ENCODE measurements at places on chromosomes 16 and 17.

GRCh38 chr17:69286257-69286656 lies 40.7 kb downstream of the ABCA5 start:
- H3K27me3 ChIP-seq: no peaks in the 10 kb centered on the region
- H3K27ac ChIP-seq: no peak overlapping the region
- no peaks in the 10 kb centered on the region for H3K4me1 ChIP-seq
- DNase-seq: no peak
- H3K36me3 ChIP-seq: peaks cover 25% of the 10 kb centered on the region

DNA sequence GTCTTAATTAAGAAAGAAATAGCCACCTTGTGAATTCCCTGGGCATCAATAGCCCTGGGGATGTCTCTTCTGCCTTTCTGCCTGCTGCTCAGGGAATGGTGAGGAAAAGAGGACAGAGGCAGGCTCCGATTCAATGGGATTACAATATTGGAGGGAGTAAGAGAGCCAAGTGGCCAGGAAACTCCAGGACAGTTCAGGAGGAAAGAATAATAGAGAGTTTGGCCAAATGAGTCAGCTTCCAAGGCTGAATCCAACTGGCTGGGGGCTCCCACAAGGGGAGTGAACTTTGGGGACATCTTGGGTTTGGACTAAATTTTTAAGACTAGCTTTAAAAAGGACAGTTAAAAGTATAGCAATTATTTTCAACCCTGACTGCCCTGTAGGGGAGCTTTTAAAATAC lies 235.8 kb upstream of the ASIC2 start:
- no peaks in the 10 kb centered on the region for H3K27me3 ChIP-seq
- H3K27ac ChIP-seq: no peak overlapping the region
- no peaks in the 10 kb centered on the region for H3K4me1 ChIP-seq
- no peaks in the 10 kb centered on the region for H3K36me3 ChIP-seq
- no peak overlapping the region for H3K4me3 ChIP-seq
- no peak for DNase-seq

DNA sequence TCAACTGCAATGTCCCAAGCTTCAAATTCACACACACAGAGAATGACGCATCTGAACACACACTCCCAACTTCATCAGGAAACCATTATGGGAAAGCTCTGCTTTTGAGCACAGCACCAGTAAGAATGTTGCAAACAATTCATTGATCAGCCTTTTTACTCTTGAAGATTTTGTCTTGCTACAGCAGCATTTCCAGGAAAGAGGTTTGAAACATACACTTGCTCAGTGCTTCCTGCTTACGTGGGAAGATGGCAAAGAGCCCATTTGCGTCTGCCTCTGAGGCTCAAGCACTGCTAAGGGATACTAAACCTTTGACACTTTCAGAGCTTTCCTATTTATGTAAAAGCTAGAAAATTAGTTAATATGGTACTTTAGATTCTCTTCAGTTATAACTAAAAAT lies 77.2 kb upstream of the MON1B start:
- H3K4me3 ChIP-seq: no peak overlapping the region
- H3K27ac ChIP-seq: no peak overlapping the region
- no peaks in the 10 kb centered on the region for H3K36me3 ChIP-seq
- no peak for DNase-seq
- no peaks in the 10 kb centered on the region for H3K27me3 ChIP-seq
- H3K4me1 ChIP-seq: no peaks in the 10 kb centered on the region

DNA sequence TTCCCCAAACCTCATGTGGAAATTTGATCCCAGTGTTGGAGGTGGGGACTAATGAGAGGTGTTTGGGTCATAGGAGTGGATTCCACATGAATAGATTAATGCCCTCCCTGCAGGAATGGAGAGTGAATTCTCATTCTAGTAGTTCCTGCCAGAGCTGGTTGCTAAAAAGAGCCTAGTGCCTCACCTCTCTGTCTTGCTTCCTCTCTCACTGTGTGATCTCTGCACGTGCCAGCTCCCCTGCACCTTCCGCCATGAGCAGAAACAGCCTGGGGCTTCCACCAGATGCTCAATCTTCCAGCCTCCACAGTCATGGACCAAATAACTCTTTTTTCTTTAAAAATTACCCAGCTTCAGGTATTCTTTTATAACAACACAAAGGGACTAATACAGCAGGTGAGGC lies 72.9 kb upstream of the CLEC3A start:
- DNase-seq: no peak
- H3K27ac ChIP-seq: no peak overlapping the region
- H3K27me3 ChIP-seq: peaks cover 12% of the 10 kb centered on the region
- H3K4me1 ChIP-seq: no peaks in the 10 kb centered on the region
- H3K36me3 ChIP-seq: no peaks in the 10 kb centered on the region
- H3K4me3 ChIP-seq: no peak overlapping the region

- H3K4me3 ChIP-seq: no peak overlapping the region
- H3K4me1 ChIP-seq: peaks cover 10% of the 10 kb centered on the region
- H3K27me3 ChIP-seq: no peaks in the 10 kb centered on the region
- DNase-seq: no peak
- H3K36me3 ChIP-seq: peaks cover 8% of the 10 kb centered on the region
Observed at GRCh38 chr17:28864991-28865849, 10.4 kb downstream of the ERAL1 start.

- DNase-seq: no peak
- H3K4me3 ChIP-seq: no peak overlapping the region
- peaks cover 16% of the 10 kb centered on the region for H3K27me3 ChIP-seq
- peaks cover 11% of the 10 kb centered on the region for H3K4me1 ChIP-seq
Observed at GRCh38 chr17:47687748-47688147, 6.2 kb upstream of the TBKBP1 start.

DNA sequence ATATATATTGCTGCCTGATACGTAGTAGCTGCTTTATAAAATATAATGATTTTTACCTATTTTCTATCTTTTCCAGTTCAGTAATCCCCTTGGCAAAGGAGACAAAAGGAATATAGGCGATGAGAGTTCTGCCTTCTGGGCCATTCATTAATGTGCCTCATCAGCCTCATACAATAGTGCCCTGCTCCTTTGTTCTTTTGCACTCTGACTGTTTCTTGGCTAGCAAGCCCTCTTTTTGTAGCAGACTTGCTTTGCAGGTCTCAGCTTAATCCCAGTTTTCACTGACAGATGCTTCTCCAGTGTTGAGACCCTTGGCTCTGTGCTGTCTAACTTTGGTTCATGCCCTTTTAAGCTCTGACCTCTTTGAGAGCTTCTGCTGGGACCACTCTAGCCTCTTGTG lies 10.4 kb downstream of the HSD17B2 start:
- no peak overlapping the region for H3K27ac ChIP-seq
- no peaks in the 10 kb centered on the region for H3K4me1 ChIP-seq
- H3K4me3 ChIP-seq: no peak overlapping the region
- DNase-seq: no peak
- no peaks in the 10 kb centered on the region for H3K36me3 ChIP-seq

DNA sequence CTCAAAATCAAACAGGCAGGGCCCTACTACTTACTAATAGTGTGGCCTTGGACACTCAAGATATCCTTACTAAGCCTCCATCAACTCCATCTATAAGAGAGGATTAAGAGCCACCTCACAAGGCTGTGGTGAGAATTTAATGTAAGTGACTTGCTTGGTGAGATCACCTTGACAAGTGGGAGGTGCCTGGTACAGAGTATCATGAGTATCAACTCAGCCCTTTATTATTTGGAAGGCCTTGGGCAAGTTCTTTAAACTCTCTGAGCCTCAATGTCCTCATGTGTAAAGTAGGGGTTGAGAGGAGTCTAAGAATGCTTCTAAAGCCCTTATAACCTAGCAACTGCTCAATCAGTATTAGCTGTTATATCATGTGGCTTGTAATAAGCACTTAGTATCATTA lies 15.0 kb downstream of the THUMPD1 start:
- H3K36me3 ChIP-seq: peaks cover 6% of the 10 kb centered on the region
- H3K4me3 ChIP-seq: no peak overlapping the region
- H3K4me1 ChIP-seq: no peaks in the 10 kb centered on the region
- no peak for DNase-seq
- no peaks in the 10 kb centered on the region for H3K27me3 ChIP-seq

- no peak overlapping the region for H3K4me3 ChIP-seq
- no peaks in the 10 kb centered on the region for H3K4me1 ChIP-seq
- no peak for DNase-seq
- no peak overlapping the region for H3K27ac ChIP-seq
- peaks cover 1% of the 10 kb centered on the region for H3K36me3 ChIP-seq
Observed at GRCh38 chr16:53654946-53655345, 48.7 kb downstream of the RPGRIP1L start.

DNA sequence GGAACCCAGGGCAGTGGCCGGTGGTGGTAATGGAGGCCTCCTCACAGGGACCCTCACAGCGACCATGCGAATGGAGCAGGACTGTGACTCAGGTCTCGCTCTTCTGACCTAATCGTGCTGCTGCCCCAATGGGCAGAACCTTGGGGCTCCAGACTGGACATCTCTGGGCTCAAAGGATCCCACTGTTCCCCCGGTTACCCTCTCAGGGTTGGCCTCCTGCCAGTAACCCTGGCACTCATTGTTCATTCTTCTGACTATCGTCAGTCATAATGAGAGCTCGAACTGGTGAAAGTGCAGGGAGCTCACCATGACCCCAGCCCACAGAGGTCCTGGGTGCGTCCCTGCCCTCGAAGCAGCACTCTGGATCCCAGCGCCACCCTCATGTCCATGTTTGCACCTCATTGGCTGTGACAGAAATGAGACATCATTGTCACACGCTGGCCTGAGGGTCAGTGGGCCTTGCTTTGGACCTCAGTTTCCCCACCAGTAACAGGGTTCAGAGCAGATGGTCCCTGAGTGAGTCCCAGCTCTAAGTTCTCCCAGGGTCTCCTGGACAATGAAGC lies 4.0 kb upstream of the NPRL3 start:
- peaks cover 41% of the 10 kb centered on the region for H3K27me3 ChIP-seq
- no peaks in the 10 kb centered on the region for H3K36me3 ChIP-seq
- no peak for DNase-seq
- H3K4me1 ChIP-seq: peaks cover 7% of the 10 kb centered on the region

DNA sequence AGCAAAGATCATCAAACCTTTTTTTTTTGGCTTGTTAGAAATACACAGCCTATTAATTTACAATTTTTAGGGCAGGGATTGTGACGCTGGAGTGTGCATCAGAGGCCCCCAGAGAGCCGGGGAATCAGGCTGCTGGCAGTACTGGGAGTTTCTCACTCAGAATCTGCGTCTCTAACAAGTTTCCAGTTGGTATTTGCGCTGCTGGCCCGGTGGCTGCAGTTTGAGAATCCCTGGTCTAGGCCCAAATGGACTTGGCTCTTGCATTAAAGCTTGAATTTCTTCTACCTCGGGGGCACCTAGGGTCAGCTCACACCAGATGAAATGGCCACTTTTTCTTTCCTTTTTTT lies 150.9 kb upstream of the CIBAR2 start:
- no peaks in the 10 kb centered on the region for H3K4me1 ChIP-seq
- H3K36me3 ChIP-seq: no peaks in the 10 kb centered on the region
- H3K27ac ChIP-seq: no peak overlapping the region
- peaks cover 55% of the 10 kb centered on the region for H3K27me3 ChIP-seq
- no peak for DNase-seq
- no peak overlapping the region for H3K4me3 ChIP-seq

- H3K4me1 ChIP-seq: peaks cover 38% of the 10 kb centered on the region
- H3K27me3 ChIP-seq: no peaks in the 10 kb centered on the region
- H3K36me3 ChIP-seq: peaks cover 47% of the 10 kb centered on the region
- H3K27ac ChIP-seq: peak overlapping the region; percentile 94
Observed at GRCh38 chr16:48317614-48318315, 67.4 kb downstream of the SIAH1 start.

DNA sequence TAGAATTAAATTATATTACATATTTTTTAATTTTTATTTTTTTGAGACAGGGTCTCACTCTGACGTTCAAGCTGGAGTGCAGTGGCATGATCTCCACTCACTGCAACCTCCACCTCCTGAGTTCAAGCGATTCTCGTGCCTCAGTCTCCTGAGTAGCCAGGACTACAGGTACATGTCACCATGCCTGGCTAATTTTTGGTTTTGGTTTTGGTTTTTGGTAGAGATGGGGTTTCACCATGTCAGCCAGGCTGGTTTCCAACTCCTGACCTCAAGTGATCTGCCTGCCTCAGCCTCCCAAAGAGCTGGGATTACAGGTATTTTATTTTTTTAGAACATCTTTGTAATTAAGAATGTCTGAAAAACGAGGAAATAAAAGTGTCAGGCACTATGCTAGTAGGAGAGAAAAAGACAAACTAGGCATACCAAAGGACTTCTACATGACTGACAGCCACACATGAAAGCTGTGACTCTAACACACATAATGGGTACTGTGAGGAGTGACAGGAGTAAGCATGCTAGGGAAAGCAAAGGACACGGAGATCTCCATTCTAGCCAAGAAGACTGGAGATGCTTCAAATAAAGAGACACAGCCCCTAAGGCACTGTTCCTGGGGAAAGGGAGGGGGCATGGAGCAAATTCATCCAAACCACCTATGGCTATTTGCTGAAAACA lies 7.3 kb downstream of the GNA13 start:
- no peak overlapping the region for H3K4me3 ChIP-seq
- H3K27me3 ChIP-seq: no peaks in the 10 kb centered on the region
- peaks cover 74% of the 10 kb centered on the region for H3K4me1 ChIP-seq
- DNase-seq: no peak

GRCh38 chr16:8798174-8798527 lies 512 bp downstream of the PMM2 start:
- peak overlapping the region; percentile 80 for H3K27ac ChIP-seq
- DNase-seq: no peak
- H3K36me3 ChIP-seq: peaks cover 27% of the 10 kb centered on the region
- H3K4me3 ChIP-seq: peak overlapping the region; percentile 96

DNA sequence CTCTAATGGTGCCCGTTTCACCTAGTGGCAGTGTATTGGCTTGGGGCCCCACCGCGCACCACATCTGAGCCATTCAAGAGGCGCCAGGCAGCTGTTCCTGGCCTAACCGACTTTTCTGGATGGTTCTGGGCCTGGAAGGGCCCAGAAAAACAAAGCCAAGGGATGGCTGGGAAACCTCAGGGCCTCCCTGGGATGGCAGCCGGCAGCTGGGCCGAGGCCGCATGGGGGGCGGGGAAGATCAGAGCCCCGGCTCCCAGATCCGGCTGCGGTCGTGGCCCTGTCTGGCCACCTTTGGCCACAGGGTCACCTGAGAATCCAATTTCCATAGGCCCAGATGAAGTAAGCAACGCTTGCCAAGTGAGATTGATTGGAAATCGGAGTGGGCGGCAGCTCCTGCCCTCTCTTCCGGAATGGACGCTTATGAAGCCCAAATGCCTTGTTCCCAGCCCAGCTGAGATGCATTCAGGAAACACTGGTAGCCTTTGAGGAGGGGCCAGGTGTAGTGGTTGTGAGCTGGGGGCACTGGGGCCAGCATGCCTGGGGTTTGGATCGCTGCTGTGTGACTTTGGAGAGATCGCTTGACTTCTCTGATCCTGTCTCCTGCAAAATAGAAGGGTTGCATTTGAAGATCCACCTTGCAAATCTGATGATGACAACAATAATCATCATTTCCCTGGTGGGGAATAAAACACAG lies 163.8 kb upstream of the GSE1 start:
- H3K36me3 ChIP-seq: no peaks in the 10 kb centered on the region
- H3K27me3 ChIP-seq: peaks cover 61% of the 10 kb centered on the region
- no peak for DNase-seq
- H3K27ac ChIP-seq: no peak overlapping the region

- H3K4me3 ChIP-seq: no peak overlapping the region
- H3K4me1 ChIP-seq: no peaks in the 10 kb centered on the region
- no peak for DNase-seq
- H3K36me3 ChIP-seq: no peaks in the 10 kb centered on the region
- no peak overlapping the region for H3K27ac ChIP-seq
Observed at GRCh38 chr17:62781831-62782251, 26.3 kb downstream of the MARCHF10 start.

Data from activated naive CD4-positive, alpha-beta T cell treated with anti-CD3 and anti-CD28 coated beads, Interleukin-2, amount 10 ng/mL, durations not matched to agents 7 days and 5 days (primary cell).